NCI-H774 (cell line): ENCODE measurements at places on chromosomes 12 and 14.

GRCh38 chr12:58341791-58342190 is 400.4 kb downstream of the ATP23 start:
- DNase-seq: peak; percentile 24

DNA sequence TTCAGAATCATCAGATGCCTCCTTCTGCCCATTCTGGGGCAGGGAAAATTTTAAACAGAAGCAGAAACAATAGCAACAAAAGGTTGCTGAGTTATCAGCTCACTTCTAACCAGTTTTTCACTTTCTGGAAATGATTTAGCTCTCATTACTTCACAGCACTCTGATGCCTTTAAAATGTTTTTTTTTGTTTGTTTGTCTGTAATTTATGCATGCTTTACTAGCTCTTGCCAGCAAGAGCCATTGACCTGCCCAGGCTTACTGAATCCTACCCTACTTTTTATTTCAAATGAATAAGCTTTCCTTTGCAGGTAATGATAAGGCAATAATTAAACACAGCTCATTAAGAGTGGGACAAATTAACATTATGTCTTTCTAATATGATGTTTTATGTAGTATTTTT is 466.1 kb upstream of the NOVA1 start:
- DNase-seq: no peak

GRCh38 chr12:130879781-130880389 is 8.0 kb downstream of the RAN start:
- no peak for DNase-seq

- DNase-seq: no peak
These were observed 13.7 kb upstream of the PLEKHH1 start for GRCh38 chr14:67519406-67519805.

- DNase-seq: peak; percentile 36
These were observed 1.3 kb downstream of the DDN start for GRCh38 chr12:48997719-48998496.

- no peak for DNase-seq
These were observed 238.1 kb downstream of the AACS start for GRCh38 chr12:125303337-125303736.

GRCh38 chr14:97726676-97727075 is 929.5 kb downstream of the VRK1 start:
- no peak for DNase-seq

GRCh38 chr12:12294215-12295005 is 27.6 kb upstream of the LRP6 start:
- DNase-seq: no peak

- DNase-seq: no peak
These were observed 58.5 kb downstream of the WNK1 start for GRCh38 chr12:810671-811415.

GRCh38 chr12:39442831-39443080 is 164 bp downstream of the KIF21A start:
- no peak for DNase-seq

DNA sequence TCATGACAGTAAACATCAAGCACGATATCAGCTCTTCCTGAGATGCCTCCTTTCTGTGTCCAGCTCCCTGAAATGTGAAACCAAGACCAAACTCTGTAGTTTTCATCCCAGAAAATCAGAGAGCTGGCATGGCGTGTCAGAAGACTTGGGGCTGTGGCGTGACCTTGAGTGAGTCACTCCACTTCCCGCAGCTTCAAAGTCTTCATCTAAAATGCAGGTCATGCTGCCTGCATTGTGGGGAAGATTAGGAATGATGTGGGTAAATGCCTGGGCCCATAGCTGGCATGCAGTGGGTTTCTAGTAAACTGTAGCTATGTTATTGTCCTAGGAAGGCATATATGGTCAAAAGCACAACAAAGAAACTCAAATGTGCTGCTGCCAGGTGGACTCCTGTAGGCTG is 28.8 kb downstream of the OAS2 start:
- DNase-seq: no peak

- no peak for DNase-seq
These were observed 26.5 kb downstream of the MAX start for GRCh38 chr14:65075628-65076325.

DNA sequence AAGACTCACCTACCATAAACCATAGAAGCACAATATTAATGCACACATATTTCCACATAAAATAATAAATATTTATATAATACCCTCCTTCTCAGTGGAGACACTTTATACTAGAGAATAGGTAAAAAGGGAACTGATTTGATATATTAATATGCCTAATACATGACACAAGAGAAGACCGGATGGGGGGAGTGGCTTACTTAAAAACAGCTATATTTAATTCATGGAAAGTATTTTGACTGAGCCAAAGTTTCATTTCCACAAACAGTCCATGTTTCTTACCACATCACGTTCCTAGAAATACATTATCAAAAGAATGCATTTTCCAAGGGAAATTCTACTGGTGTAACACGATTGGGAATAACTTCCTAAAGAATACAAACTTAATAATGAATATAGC is 63.4 kb downstream of the ITPR2 start:
- DNase-seq: no peak

DNA sequence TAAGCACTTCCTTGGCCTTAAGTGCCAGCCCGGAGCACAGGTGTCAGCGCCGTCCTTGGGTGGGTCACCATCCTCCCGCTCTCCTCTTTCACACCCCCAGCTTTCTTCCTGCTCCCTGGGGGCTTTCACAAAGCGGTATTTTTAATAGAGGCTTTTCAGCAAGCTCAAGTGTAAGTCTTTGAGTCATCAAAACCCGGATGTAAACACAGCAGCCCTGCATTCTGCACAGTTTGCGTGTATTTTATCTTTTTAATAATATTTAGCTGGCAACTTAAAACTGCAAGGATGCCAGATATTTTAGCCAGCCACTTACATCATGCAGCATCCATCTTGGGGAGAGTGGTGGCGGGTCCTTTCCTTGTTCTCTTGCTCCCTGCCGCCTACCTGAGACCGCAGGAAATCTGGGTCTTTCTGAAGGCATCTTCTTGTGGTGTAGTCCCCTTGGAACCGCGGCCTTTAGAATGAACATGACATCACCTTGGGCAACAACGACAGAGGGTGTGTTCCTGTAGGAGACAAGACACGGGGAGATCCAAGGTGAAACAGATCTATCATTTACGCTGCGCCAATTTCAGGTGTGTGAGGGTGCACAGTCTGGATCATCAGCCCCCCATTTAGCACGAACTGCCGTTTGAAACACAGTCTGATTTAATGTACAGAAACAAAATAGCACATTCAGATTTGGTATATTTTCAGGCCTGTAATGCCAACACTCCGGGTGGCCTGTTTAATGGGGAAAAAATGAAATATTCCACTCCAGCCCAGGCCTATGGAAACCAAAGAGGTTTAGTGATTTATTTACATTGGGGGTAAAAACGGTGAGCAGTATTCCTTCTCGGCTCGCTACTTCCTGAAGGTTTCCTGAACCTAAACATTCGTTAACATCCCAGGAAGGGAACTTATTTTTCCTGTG is 12.5 kb upstream of the IRF2BPL start:
- DNase-seq: no peak

DNA sequence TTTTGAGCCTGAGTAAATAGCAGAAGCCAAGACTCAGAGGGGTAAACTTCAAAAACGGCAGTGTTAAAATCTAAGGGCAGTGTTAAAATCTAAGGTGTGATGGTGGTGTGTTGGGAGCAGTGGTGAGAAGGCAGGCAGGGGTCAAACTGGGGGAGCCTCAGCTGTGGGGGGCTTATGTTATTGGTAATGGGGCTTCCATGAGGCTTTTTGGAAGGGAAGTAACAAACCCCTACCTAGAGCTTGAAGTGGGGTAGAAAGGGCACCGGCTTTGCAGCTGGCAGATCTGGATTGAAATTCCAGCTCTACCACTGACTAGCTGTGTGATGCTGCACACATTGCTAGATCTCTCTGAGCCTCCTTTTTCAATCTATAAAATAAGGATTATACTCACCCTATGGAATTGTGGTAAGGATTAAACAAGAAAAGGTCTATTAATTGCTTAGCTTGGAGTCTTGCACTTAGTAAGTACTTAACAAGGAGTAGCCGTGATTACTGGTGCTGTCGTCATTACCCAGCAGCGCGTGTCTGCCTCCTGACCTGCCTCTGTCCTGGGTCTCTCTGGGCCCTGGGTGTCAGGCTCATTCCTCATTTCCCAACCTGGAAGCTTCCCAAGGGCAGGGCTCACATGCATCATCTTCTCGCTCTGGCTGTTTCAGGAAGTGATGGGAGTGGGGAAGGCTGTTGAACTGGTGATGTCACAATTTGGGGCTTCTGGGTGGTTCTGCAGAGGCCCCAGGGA is 18.5 kb upstream of the KRT80 start:
- no peak for DNase-seq

GRCh38 chr12:132049876-132050275 is 94.2 kb downstream of the DDX51 start:
- DNase-seq: no peak

DNA sequence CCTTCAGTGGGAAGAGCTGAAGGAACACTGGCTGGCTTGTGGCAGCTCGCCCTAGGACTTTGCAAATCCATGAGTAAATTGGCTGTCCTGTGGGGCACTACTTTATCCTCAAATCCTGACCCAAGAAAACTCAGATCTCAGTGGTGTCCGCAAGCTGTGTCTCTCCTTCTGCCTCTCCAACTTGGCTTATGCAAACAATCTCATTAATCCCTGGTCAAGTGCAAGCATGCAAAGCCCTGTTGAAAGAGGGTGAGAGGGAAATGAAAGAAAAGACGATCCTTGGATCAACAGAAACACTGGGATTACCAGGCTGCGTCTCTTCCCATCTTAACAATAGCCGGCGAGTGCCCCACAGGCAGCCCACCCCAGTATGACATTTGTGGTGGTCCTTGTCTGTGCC is 901.6 kb downstream of the BCL11B start:
- DNase-seq: no peak

DNA sequence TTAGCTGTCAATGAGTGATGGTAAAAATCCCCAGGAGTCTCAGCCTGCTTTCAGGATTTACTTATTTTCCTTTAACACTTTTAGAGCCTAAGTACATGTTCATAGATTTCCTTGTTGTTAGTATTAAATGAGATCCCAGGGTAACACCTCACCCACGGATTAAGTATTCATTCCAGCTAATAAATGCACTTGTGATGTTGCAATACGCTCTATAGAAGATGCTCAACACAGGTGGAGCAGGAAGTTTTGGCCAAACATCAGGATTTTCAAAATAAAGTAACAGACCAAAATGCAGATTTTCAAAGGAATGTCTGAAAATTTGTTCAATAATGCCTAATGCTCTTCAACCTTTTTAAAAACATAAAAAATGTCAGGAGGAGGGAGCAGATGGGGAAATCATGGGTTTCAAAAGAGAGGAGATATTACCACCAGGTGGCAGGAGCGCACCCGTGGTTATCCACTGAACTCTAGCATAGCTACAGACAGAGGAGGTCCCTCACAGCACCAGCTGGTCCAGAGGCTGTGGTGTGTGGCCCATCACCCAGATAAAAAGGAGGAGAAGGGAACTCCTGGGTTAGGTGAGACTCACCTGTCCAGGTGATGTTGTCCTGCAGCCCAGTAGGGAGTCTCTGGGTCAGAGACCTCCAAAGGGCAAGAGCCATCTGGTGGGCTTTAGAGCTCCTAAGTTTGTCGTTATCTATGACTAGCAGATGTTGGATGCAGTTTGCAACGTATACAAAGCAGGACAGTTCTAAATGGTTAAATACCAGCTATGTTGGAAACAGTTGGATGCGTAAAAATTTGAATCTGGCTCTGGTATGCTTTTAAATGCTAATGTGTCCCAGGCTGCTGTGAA is 1158.4 kb upstream of the TMEM132C start:
- peak; percentile 56 for DNase-seq
